ENCODE measurements at places on chromosomes 5 and 9.

DNA sequence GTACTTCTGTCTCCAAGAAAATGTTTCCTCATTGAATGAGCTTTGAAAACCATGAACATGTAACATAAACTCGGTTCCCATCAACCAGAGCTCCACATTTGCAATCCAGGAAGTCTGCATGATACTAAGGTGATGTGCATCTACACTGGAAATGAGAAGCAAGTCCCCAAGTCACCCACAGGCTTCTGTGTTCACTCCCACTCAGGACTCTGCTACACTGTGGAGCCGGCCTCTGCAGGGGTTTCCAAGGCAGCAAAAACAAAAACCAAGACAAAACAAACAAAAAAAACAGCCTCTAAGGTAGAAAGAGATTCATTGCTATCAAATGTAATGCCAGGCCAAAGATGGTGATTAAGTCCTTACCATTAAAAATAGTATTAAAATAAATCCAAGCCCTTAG, 593.7 kb downstream of the IRX1 start:
- DNase-seq: no peak

- DNase-seq: no peak
Observed at GRCh38 chr9:5976674-5977397, 38.6 kb downstream of the RANBP6 start.

GRCh38 chr9:110777876-110778215, 109.3 kb downstream of the MUSK start:
- no peak for DNase-seq

- DNase-seq: no peak
Observed at GRCh38 chr5:105101577-105101976, 1539.0 kb upstream of the NUDT12 start.

DNA sequence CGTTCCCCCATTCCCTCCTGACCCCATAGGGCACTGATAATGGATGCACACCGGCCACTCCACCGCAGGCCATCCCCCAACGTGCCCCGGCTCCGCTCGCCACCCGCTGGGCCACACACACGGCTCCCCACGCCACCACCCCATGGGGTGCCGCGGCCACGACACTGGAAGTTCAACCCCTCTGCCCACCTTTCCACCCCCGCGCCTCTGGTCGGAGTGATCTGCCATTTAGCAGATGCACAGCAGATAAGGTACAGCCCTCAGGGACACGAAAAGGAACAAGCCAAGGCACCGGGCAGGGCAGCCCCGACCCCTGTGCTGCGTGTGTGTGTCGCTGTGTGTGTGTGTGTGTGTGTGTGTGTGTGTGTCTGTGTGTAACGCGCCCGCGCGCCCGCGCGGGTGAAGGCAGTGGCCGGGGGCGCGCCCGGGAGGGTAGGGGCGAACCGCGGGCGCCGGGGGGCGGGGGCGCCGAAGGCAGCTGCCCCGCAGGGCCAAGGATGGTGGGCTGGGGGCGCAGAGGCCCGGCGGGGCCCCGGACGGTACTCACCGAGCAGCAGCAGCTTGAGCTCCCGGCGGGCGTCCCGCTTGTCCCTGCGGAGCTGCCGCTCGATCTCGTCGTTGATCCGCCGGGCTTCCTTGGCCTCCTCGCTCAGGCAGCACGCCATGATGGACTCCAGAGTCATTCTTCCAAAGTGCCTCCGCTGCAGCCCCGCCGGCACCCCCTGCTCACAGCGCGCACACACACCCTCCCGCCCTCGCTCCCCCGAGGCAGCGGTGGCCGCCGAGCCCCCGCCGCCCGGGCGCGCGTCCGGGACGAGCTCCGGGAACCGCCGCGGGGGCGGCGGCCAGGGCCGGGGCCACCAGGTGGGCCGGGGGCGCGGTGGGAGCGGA, 813 bp downstream of the GNAQ start:
- DNase-seq: peak; percentile 47

DNA sequence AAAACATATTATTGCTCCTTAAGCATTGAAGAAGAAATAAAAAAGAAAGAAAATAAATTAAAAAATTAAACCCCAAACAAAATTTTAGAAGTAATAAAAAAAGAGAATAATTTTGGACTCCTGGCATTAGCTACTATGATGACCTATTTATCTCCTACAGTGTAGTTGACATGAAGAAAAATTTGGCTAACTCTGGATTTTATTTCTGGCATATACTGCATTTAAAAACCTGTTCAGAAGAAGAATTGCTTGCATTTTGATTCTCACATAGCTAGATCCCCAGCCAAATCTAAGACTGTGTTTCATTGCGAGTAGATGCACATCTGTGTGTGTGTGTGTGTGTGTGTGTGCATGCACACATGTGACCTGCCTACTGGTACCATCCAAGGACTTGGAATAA, 30.1 kb upstream of the GABRG2 start:
- no peak for DNase-seq

DNA sequence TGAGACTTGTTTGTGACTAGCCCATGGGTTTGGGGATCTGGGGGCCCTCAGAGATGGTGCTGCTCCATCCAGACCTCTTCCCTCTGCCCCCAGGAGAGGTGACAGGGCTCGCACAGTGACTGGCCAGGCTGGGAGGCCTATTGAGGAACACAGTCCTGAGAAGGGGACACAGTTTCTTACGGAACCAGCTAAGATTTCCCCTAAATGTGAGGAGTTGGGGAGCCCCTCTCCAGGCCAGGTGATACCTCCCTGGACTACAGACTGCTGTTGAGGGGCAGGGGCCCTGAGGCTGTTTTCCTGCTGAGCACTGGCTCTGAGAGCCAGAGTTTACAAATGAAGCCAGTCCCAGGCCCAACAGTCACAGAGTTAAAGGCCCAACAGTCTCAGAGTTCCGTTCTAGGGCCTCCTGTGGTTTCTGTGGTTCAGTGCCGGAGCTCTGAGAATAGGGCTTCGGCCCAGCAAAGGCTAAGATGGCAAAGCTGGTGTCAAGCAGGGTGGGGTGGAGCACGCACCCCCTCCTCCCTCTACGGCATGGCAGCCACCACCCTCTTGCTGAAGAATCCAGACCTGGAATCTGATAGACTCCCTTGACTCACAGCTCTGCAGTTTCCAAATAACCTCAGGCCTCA, 1.1 kb upstream of the SEMA4D start:
- DNase-seq: no peak

GRCh38 chr5:17216176-17216973, 1.1 kb upstream of the BASP1 start:
- DNase-seq: peak; percentile 96

DNA sequence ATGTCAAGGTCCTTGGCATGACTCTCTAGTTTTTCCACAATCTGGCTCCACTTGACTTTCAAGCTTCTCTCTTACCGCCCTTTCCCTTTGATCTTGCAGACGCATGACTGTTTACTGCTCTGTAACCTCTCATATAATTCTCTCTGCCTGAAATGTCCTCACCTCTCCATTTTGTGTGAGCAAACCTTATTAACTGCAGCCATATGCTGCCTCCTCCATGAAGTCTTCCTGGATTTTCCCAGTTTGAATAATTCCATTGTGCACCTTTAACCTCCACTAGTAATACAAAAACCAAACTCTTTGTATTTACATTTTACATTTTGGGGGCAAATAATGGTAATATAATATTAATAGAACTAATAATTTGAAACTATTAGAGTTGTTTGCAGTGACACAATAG, 9.5 kb upstream of the C9orf72 start:
- no peak for DNase-seq

DNA sequence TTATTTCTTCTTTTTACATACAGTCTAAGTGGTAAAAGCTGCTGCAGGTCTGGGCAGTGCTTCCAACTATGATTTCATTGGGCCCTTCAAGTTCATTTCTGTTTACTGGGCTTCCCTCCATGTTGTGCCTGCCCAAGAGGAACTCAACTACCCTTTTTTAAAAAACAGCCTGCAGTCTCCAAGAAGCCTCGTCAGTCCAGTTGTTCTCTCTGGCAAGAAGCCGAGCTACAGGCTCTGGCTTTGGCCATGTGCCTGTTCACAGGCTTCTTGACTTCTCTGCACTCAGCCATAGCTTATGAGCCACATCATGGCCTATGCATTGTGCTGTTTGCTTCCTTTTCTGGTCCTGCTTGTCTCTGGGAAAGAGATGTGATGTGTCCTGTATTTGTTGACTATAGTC, 119.7 kb upstream of the PJA2 start:
- DNase-seq: no peak
